ENCODE measurements at places on chromosomes 11 and 22. TPM values are rescaled to one million over a fixed set of nuclear protein-coding genes. Genes with fewer than 3 reads are reported as not detected.

PRODH gene
- polyA plus RNA-seq: 27.9 TPM

- no peak for DNase-seq
Observed at GRCh38 chr11:46386005-46386578, 4.6 kb downstream of the MDK start.

IRAG1 gene
- polyA plus RNA-seq: 3.1 TPM

OR52E8 gene
- not detected for polyA plus RNA-seq

SMIM35 gene
- polyA plus RNA-seq: not detected

DNA sequence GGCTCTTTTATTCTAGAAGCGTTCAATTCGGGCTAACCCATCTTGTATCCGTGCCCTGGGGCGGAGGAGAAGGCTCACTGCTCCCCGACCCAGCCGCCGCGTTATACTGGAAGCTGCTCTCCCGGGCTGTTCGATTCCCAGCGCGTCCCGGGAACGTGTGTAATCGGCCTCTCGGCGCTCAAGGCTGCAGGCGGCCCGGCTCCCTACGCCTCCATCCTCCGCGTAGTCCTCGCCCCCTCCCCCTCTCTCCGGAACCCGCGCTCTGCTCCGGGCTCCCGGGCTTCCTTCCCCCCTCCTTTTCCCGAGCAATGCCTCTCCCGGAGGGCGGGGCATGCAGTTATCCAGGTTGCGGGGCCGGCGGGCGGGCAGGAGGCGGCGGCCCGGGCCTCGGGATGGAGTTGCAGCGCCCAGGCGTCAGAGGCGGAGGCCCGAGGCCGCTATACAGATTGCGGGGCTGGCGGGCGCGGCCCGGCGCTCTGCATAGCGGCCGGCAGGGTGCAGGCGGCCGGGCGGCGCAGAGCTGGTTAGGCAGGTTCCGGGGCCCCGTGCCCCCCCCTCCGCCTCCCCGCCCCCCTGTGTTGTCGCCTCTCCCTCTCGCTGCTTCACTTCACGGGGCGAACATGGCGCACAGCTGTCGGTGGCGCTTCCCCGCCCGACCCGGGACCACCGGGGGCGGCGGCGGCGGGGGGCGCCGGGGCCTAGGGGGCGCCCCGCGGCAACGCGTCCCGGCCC lies at the start of gene KMT2A:
KMT2A (plus strand) TSS at position 600 of the 732 bp plus-strand sequence; CDS start at position 621, 21 bp downstream.
- DNase-seq: peak; percentile 98

DNA sequence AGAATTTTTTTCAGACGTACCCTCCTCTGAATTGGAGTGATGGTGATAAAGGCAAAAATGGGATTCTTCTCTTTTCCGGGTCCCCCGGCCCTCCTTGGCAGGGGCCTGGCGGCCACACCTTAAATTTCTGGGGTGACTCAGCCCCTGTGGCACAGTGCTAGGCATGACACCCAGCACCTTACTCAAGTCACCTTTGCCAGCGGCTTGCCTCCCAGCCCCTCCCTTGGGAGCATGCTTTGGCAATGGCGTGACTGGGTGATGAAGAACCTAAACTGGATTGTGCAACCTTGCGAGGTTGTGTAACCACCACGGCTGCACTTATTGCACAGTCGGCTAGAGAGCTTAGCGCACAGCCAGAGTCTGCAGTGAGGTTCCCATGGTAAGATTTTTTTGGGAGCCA lies 16.2 kb upstream of the LDLRAD3 start:
- DNase-seq: peak; percentile 60

OR8G1 gene
- polyA plus RNA-seq: not detected

- no peak for DNase-seq
Observed at GRCh38 chr22:38614332-38615063, 41.7 kb downstream of the FAM227A start.

CATSPERZ gene
- polyA plus RNA-seq: 0.46 TPM

SLC35E4 gene
- 5.8 TPM for polyA plus RNA-seq

GRCh38 chr22:49025791-49026493 lies 801.7 kb downstream of the BRD1 start:
- no peak for DNase-seq

DNA sequence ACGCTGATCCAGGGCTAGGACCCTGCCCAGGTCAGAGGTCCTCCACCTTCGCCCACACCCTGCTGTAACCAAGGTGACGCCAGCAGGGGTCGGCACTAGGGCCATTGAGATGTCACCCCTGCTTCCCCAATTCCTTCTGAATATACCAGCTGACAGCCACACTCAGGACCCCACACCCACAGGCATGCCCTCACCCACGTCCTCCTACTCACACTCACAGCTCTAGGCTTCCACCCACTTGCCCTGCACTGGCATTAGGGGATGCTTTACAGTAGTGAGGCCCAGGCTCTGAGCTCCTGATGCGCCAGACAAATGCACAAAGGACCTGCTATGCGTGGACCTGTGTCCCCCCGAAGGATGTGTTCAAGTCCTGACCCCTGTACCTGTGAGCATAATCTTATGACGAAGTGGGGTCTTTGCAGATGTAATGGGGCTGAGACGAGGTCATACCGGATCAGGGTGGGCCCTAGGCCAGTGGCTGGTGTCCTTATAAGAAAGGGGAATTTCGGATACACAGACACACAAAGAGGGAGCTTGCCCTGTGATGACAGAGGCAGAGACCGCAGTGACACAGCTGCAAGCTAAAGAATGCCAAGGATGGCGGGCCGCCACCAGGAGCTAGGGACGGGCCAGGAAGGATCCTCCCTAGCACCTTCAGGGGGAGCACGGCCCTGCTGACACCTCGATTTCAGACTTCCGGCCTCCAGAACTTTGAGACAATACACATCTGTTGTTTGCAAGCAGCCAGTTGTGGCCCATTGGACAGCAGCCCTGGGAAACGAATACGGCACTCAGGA lies 11.2 kb downstream of the WNT11 start:
- DNase-seq: no peak

GRCh38 chr11:3836903-3837302 lies 3.9 kb downstream of the RHOG start:
- DNase-seq: no peak

DNA sequence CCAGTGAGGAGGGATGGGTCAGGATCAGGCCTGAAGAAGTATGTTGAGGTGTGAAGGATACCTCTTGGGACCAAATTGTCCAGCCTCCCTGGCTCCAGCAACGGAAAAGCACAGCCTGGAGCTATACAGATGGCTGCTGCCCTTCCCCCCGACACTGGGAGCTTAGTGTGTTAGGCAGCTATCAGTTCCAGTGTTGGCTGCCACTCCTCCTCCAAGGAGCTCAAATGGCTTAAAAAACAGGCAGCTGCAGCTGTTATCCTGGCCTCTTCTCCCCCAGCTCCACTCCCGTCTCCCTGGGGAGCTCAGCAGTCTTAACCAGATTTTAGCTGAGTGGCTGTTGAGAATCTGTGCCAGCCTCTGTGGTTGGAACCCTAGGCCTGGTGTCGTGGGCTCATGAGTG lies 225.0 kb downstream of the JRKL start:
- DNase-seq: no peak

TEAD1 gene
- polyA plus RNA-seq: 50.4 TPM
